ENCODE measurements at places on chromosomes 7 and 10. TPM values are rescaled to one million over a fixed set of nuclear protein-coding genes. Genes with fewer than 3 reads are reported as not detected.

The OR2A42 gene
- 0.53 TPM for polyA plus RNA-seq

The NUDT5 gene
- 79.4 TPM for polyA plus RNA-seq

The BTRC gene
- polyA plus RNA-seq: 28.0 TPM

DNA sequence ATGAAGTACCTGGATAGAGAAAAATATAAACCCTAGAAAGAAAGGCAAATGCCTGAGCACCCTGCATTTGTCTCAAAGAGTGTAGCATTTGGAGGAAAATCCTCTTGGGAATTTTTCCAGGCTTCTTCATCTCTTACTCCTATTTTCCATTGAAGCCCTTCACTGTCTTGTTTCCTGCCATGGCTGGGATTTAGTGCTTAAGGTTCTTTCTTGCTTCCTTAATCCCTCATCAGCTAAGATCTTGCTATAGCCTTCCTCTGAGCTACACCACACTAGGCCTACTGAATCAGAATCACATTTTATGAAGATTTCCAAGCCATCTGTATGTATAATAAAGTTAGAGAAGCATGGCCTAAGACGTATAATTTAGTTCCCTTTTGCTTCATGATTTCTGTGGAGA lies 97.5 kb upstream of the PHYHIPL start:
- DNase-seq: no peak

DNA sequence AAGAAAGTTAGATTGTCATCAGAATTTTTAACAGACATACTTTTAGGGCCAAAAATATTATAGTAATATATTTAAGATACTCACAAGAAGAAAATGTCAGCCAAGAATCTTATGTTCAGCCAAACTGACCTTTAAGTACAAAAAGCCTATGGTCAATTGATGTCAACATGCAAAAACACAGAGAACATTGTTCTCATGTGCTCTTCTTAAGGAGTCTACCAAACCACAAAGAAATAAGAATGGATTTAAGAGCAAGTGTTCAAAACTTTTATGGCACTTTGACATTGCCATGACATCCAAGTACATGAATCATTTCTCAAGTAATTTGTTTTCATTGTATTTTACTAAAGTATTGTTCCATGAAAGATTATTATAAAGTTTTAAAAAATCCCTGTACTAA lies 180.4 kb downstream of the TMEM26 start:
- DNase-seq: no peak

DNA sequence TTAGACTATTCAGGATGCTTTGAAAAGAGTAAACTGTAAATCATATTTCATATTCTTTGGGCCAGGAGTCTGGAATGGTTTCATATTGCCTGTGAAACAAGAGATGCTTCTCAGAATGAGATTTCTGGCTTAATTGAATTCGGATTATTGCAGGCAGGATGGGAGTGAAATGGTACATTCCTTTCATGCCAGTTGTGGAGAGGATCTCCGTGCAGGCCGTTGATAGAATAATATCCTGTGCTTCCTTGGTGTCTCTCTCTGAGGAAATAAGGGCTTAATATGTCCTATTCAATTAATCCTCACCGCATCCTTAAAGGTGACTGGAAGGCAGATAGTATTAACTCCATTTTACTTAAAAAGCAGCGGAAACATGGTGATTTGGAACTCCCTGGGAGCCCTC lies 56.6 kb downstream of the CUX1 start:
- DNase-seq: no peak

DNA sequence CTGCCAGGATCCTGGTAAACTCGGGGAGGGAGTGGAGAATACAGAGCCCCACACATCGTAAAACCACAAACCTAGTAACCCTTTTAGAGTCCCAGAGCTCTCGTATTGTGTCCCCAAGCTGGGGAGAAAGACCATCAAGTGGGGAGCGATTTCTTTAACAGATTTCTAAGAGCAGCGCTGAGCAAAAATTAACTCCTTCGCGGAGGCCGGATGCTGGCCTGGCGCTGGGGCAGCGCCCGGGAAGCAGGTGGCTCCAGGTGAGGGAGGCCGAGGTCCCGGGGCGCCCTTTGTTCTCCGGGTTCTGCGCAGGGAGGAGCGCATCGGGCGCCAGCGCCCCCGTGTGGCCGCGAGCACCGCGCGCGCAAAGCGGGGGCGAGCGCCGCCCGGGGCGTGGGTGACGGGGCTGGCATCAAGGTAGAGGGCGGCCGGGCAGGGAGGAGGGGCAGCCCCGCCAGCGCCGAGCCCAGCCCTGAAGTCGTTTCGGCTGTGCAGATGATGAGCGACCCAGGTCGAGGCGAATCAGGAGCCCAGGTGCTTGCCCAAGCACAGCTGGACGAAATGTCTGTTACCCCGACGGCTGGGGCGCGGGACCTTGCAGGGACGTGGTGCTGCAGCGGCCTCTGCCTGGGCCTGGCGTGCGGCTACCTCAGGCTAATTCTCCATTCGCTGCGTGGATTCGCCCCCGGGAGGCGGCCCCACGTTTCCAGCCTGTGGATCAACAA lies 10.4 kb upstream of the FGFR2 start:
- DNase-seq: no peak

GRCh38 chr7:103106005-103106702 lies 31.2 kb downstream of the ARMC10 start:
- peak; percentile 39 for DNase-seq

GRCh38 chr7:17140406-17140805 lies 158.0 kb upstream of the AHR start:
- DNase-seq: no peak

DNA sequence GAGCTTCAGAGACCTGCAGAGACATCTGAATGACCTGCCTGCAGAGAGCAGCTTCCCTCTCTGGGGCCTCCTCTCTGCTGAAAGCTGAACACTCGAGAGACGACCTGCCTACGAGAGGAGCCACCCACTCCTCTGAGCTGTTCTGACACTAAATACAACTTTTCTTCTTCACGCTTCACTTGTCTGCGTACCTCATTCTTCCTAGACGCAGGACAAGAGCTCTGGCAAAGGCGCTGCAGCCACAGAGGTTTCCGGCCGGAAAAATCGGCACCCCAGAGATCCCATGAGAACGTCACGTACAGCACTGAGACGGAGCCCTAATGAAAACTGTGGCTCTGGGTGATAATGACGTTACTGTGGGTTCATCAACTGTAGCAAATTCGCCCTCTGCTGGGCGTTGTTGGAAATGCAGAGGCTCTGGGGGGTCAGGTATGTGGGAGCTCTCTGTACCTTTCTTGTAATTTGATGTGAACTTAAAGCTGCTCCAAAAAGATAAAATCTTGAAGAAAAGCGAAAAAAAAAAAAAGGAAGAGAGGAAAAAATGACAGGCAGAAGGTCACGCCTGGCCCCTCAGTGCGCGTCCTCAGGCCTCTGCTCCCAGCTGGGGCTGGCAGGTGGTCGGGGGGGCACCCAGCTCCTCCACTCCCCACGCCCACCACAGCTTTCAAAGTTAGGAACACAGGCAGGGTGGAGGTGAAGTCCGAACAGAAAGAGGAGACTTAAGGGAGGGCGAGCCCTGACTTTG lies 120.7 kb downstream of the DYNC2I1 start:
- peak; percentile 40 for DNase-seq

All from left renal pelvis (tissue), 4 donors.